ENCODE measurements at places on chromosomes 5 and 9.
A peak's percentile ranks its signal among the peaks of the same experiment; 100 is the strongest.

GRCh38 chr5:19885040-19885824 is 102.8 kb downstream of the CDH18 start:
- DNase-seq, result no peak

DNA sequence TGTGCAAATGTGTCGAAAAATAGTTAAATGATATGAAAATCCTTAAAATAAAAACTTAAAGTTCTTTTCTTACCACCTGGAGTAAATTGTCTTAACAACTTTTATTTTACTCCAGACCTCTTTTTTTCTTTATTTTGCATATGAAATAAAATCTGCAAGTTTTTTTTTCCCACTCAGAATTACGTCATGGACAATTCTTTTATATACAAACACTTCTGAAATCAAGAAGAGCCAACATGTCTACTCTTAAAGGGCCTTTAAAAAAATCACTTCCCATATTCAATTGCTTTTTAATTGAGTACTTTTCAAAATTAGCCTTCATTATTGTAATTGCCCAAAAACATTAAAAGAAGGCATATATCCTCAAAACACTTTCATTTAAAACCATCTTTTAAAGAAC is 37.7 kb upstream of the ZFAND5 start:
- no peak for DNase-seq

DNA sequence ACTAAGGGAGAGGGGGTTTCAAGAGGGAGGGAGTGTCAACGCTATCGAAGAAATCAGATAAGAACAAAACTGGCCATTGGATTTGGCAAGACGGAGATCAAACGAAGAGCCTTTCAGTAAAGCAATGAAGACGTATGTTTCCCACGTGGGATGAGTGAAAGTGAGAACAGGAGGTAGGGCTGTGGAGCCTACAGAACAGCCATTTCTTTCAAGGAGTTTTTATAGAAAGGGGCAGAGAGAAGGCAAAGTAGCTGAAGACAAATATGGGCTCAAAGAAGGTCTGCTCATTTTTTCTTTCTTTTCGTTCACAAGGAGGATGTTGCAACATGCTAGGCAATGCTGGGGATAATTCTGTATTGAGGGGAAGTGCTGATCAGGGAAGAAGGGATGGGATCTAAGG is 98.3 kb downstream of the SUSD1 start:
- DNase-seq, result no peak

- peak; percentile 86 for DNase-seq
These were observed 714 bp downstream of the UBE2D2 start for GRCh38 chr5:139561655-139562451.

GRCh38 chr5:174359071-174359470 is 313.6 kb downstream of the NSG2 start:
- no peak for DNase-seq

DNA sequence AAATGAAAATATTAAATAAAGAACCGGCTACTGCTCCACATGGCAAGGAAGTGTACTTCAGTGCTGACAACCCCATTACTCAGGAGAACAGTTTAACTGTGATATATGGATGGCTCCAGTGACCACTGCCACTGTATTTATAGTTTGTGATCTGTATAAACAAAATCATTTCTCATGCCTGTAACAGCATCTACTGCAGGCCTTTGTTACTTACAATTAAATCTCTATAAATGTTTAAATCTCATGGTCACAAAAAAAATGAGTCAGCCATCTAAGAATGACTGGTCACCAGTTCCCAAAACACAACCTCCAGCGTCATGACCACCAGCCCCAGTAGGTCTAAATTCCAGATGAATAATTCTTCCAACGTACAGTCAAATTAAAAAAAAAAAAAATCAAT is 24.6 kb downstream of the SERINC5 start:
- DNase-seq, result no peak

GRCh38 chr5:6202149-6202967 is 176.0 kb downstream of the MED10 start:
- DNase-seq, result no peak

- no peak for DNase-seq
These were observed 629 bp downstream of the CCNH start for GRCh38 chr5:87411973-87412629.

GRCh38 chr9:97768746-97769145 is 71.6 kb upstream of the XPA start:
- DNase-seq, result no peak

- DNase-seq, result no peak
These were observed 51.6 kb downstream of the NUDT12 start for GRCh38 chr5:103510851-103511553.

- no peak for DNase-seq
These were observed 49.9 kb downstream of the IRX2 start for GRCh38 chr5:2701592-2701991.

DNA sequence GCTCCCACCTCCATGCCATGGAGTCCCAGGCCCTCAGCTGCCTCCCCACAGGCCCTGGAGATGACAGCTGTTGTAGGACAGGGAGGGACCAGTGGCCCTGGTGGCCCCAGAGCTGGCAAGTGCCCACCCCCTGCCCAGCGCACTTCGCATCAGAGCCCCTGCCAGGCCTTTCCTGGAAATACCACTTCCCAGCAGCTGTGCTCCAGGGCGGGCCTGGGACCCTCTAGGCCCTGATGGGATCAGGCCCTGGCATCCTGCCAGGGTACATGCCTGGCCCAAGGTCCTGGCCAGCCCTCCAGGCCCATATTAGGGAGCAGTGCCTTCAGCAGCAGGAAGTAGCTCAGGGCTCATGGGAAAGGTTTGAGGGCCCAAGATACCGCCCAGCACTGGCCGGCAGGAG is 2.5 kb downstream of the KCNT1 start:
- no peak for DNase-seq

GRCh38 chr5:170614720-170615119 is 110.9 kb downstream of the KCNIP1 start:
- DNase-seq, result no peak

DNA sequence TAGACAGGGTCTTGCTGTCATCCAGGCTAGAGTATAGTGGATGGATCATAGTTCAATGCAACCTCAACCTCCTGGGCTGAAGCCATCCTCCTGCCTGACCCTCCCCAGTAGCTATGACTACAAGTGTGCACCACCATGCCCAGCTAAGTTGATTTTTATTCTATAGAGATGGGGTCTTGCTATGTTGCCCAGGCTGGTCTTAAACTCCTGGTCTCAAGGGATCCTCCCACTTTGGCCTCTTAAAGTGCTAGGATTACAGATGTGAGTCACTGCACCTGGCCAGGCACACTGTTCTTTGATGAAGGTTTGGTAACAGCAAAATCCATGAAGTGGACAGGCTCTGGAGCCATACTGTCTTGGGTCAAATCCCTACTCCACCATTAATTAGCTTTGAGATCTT is 6.5 kb upstream of the GFRA3 start:
- DNase-seq, result no peak

- no peak for DNase-seq
These were observed 297.0 kb upstream of the ACTBL2 start for GRCh38 chr5:57779383-57780223.

DNA sequence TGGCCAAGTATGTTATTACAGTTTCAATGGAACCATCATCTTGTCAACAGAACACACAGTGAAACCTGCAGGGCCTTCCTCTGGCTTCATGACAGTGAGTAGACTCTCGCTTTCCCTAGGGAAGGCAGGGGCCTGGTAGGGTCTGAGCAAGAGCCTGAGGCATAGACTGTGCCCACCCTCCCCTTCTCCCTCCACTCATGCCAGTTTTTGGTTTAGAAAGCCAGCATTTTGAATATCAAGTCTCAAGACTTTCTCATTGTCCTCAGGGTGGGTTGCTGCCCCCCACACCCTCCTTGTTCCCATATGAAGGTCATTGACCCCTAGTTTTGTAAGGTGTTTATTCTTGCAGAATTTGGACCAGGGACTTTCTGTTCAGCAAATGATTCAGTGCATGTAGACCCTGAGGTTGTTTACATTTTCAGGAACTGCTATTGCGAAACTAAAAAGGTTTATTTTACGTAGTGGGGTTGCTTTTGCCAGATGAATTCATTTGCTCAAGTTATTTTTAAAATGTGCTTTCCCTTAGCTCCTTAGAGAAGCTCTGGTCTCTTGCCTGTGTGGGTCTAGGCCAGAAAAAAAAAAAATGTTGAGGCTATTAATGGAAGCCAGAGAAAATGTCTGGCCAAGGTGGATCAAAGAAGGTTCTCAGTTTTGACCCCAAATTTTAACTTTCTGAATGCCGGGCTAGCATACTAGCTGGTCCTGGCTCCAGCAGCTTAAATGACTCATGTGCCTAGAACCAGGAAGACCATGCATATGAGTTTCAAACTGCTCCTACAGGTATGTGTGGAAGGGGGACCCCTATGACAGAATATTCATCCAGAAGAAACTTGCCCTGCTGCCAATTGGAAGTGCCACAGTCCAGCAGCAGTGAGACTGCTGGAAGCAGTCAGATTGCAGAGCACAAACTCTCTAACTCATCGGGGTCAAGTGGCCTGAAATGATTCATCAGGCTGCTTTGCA is 10.1 kb upstream of the MOB3B start:
- DNase-seq, result no peak

GRCh38 chr9:35905912-35906679 is at the start of gene HRCT1:
Gene HRCT1 (plus strand): TSS chr9:35906202. CDS start chr9:35906288, 86 bp downstream.
- no peak for DNase-seq

- DNase-seq, result no peak
These were observed 2.0 kb upstream of the C5orf15 start for GRCh38 chr5:133970325-133970909.

DNA sequence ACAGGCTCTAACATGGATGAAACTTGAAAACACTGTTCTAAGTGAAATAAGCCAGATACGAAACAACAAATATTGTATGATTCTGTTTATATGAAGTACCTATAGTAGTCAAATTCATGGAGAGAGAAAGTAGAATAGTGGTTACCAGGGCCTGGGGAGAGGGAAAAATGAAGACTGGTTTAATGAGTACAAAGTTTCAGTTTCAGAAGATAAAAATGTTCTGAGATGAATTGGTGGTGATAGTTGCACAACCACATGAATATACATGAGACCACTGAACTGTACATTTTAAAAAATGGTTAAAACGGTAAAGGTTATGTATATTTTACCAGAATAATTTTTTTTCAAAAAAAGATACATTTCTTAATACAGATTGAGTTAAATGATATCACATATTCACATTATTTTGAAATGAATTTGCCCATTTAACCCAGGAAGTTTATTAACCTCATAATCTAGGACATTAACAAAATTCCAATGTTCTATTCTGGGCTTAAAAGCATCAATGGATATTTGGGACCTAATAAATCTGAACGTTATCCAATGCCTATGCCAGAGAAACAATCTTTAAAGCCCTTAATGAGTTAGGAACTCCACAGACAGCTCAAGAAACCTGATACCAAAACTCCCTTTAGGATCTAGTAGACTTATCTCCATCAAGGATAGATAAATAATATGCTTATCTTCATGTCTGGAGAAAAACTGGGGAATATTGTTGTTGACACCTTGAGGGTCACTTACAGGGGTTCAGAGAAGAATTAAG is 521.3 kb downstream of the EFNA5 start:
- DNase-seq, result no peak

DNA sequence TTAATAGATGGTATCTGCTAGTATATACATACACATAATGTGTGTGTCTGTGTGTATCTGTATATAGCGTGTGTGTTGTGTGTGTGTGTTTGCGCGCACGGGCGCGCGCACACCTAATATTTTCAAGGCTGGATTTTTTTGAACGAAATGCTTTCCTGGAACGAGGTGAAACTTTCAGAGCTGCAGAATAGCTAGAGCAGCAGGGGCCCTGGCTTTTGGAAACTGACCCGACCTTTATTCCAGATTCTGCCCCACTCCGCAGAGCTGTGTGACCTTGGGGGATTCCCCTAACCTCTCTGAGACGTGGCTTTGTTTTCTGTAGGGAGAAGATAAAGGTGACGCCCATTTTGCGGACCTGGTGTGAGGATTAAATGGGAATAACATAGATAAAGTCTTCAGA is 757 bp downstream of the FXN start:
- peak; percentile 66 for DNase-seq

DNA sequence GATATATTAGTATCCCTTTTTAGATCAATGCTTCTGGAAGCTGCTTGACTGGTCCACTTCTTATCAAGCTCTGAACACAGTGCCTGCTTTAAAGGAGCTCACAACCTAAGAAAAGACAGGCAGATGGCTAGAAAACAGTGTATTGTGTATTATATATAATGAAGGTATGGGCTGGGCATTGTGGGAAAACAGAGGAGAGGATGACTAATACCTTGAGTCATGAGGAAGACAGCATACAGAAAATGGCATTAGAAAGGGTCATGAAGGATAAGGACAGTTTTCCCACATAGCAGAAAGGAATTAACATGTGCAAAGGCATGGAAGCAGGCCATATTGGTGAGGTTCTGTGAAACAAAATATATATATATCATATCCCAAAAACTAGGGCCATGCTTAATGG is 309.6 kb downstream of the MLLT3 start:
- DNase-seq, result no peak

DNA sequence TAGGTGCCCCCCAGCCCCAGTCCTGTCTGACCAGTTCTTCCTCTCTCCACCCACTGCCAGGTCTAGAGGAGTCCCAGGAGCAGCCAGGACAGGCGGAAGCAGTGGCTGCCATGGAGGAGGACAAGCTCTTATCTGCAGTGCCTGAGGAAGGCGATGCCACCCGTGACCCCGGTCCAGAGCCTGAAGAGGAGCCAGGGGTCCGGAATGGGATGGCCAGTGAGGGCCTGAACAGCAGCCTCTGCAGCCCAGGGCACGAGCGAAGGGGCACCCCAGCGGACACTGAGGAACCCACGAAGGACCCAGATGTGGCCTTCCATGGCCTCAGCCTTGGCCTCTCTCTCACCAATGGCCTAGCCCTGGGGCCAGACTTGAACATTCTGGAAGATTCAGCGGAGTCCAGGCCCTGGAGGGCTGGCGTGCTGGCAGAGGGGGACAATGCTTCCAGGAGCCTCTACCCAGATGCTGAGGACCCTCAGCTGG is 13.8 kb downstream of the PSD2 start:
- DNase-seq, result no peak

DNA sequence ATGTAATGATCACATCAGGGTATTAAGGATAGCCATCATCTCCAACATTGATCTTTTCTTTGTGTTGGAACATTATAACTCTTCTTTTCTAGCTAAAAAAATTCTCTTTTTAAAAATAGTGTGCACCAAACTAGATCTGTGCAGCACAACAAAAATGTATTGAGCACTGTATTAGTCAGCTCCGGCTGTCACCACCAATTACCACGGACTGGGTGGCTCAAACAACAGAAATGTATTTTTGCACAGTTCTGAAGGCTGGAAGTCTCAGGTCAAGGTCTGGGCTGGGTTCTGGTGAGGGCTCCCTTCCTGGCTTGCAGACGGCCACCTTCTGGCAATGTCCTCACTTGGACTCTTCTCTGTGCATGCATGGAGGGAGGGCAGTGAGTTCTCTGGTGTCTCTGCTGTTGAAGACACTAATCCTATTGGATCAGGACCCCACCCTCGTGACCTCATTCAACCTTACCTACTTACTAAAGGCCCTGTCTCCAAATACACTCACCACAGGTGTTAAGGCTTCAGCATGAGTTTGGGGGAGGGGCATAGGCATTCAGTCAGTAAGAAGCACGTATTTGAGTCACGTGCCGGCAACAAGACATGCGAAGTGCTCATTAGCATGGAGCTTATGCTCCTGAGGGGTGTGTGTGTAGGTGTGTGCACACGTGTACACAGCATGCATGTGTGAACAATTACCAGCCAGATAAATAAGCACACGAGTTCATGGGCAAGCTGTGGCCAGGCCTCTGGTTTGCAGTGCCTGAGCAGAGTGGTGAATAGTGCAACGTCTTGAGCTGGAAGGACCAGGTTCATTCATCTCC is 89.4 kb upstream of the SH3PXD2B start:
- DNase-seq, result peak; percentile 40

GRCh38 chr5:16437977-16438376 is 27.6 kb downstream of the ZNF622 start:
- DNase-seq, result no peak

GRCh38 chr5:95784514-95785302 is 37.8 kb downstream of the GLRX start:
- DNase-seq, result no peak

- no peak for DNase-seq
These were observed 20.2 kb downstream of the S100Z start for GRCh38 chr5:76870046-76870445.

Measured in activated CD8-positive, alpha-beta memory T cell treated with anti-CD3 and anti-CD28 coated beads for 24 hours (primary cell).